ENCODE measurements at places on chromosomes 13 and 19.
A peak's percentile ranks its signal among the peaks of the same experiment; 100 is the strongest.

DNA sequence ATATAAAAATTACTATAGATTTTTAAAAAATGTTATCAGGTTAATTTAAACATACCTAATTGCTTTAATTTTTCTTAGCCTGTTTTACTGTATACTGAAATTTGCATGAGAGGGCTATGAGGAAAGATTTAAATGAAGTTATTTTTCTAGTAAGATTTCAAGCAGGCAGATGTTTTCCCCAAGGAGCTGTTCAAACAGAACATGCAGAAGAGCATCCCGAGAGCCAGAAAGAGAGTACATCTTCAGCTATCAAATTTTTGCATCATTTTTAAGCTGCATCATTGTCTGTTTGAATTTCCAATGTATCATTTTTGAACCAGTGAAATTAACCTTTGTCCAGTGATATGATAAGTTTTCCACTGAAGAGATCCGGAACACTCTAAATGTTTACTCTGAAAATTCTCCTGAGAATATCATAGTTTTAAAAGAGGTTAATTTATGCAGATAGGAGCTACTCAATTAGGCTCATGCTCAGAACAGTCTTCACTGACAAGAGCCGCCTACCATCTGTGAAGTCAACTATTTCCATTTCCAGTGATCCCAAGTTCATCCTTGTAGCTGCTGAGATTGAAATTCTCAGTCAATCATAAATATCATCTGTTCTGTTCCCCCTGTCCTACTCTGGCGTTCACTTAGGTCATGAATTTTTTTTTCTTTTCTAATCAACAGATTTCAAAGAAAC is 467.7 kb upstream of the NBEA start:
- no peak for DNase-seq

DNA sequence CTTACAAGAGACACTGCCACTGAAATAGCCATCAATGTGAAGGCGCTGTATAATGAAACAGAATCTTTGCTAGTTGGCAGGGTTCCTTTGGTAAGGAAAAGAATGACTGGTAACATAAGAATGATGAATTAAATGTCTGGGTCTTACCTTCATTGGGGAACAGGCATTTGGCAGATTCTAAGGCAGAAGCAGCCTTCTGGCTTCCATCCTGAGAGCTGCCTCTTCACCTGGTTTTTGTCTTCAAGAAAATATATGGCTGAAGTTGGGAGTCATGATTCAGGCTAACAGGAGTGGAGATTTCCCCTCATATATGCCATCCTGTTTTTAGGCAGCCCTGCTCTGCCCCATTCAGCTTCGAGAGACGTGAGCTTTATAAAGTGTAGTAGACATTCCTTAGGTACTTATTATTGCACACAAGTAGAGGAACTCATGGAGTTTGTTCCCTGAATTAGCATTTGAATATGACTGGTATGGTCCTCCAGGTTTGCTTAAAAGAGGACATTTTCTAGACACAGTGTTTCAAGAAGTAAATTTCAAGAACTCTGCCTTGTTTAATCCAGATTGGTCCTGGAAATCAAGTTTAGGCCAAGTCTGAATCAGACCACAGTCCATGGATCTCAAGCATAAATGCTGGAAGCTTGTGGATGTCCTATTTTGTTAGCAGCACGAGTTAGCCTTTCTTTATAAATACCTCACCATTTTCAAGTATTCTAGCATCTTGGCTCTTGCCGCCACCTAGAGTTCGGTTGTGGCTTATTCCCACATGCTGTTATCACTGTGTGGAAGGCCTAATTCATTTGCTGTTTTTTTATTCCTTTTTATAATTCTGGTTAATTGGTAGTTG is 56.2 kb upstream of the AKAP11 start:
- peak; percentile 6 for DNase-seq

- DNase-seq = no peak
Observed at GRCh38 chr19:5915782-5916165, 1.7 kb downstream of the CAPS start.

GRCh38 chr13:42786715-42787114 is 5.3 kb downstream of the FAM216B start:
- DNase-seq = no peak

GRCh38 chr19:53466726-53467484 is 628 bp upstream of the ZNF813 start:
- DNase-seq = no peak

DNA sequence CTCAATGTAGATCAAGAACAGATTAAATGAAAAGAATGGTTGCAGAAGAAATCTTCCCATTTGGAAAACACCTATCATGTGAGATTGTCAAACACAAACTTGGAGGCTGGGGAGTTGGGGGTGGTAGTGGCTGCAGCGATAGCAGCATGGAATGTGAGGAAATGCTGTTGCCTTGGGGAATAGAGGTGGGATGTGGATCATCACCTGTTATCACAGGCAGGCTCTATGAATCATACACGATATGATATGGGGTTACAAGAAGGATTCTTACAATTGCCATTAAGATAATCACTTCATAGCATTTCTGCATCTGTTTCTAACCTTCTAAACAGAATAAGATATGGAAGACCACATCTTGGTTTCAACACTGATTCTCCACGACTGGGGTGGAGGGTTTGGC is 88.7 kb downstream of the RNASEH2B start:
- DNase-seq = no peak

- no peak for DNase-seq
Observed at GRCh38 chr19:54312436-54313377, at the start of gene LILRA5. LILRA5 (minus strand) TSS chr19:54313166; CDS start chr19:54313019, 147 bp downstream.

- DNase-seq = no peak
Observed at GRCh38 chr13:52599037-52599847, 43.0 kb upstream of the HNRNPA1L2 start.

DNA sequence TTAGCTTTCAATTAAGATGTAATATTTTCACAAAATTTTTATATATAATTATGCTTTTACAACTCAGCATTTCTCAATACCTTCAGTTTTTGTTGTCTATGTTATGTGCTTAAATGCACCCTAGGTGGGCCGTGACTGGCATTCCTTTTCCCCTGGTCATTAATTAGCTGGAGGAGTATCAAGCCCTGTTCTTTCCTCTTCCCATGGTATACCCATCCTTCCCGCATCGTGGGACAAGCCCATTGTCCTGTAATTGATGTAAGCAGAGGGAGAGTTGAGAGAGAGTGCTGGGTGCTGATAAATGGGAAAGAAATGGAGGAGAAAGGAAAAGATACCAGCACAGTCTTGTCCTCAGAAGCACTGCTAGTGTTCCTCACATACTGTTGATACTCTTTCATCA is 591.7 kb downstream of the GPC6 start:
- no peak for DNase-seq

DNA sequence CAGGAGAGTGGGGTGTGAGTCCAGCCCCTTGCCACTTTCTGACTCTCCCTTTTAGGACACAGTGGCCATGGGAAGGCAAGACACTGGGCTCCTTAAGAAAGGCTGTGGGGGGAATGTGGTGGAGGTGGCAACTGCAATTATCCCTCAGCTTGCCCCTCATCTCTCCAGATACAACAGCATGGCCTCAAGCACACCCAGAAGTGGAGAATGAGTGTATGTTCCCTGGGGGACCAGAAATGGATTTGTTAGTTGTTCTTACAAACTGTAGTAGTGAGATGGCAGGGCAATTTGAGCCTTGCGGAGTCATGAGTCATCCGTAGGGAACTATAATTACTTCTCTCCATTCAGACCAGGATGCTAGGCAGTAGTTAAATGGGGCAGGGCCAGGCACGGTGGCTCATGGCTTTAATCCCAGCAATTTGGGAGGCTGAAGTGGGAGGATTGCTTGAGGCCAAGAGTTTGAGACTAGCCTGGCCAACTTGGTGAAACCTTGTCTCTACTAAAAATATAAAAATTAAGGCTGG is 25.6 kb upstream of the CXCL17 start:
- peak; percentile 40 for DNase-seq

DNA sequence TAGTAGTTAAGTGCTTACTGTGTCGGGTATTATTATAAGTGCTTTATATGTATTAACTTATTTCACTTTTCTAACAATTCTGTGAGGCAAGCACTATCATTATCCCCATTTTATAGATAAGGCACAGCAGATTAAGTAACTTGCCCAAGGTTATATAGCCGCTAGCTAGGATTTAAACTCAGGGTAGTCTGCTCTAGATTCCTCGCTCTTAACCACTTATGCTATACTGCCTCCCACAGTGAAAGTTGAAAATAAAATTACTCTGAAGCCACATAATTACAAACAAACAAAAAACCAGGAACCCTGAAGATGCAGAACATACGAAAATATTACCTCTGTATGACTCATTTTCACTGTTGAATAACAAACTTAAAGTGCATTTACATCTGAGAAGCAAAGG is 3.9 kb downstream of the TEX30 start:
- no peak for DNase-seq

- DNase-seq = no peak
Observed at GRCh38 chr19:30079200-30079599, 137.2 kb downstream of the URI1 start.

GRCh38 chr19:33734913-33735312 is 61.8 kb upstream of the KCTD15 start:
- no peak for DNase-seq

GRCh38 chr13:44088991-44089413 is 209.3 kb downstream of the LACC1 start:
- DNase-seq = no peak

DNA sequence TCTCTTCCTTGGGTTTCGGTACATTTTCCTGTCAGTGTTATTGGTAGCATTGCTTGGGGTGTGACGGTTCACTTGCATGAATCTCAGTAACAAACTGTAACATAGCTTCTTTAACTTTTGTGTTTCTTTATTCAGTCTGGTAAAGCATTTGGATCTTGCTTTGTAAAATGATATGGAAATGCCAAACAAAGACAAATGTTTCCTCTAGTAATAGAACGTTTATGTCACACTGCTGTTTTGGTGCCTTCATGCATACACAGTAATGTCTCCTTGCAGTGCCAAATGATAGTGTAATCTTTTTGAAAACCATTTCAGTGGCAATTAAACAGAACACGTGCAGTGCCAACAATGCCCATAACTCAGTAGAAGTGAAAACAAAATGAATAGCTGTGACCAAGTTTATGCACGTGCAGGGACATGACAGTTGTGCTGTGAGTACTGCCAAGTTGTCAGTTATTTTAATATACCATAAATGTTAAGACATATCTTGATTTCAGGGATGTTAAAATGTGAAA is 110.8 kb downstream of the RXFP2 start:
- no peak for DNase-seq
